NCI-H526 (cell line): ENCODE measurements at places on chromosomes 5 and 9.

GRCh38 chr9:91571036-91571435 lies 147.4 kb upstream of the NFIL3 start:
- no peak for DNase-seq

DNA sequence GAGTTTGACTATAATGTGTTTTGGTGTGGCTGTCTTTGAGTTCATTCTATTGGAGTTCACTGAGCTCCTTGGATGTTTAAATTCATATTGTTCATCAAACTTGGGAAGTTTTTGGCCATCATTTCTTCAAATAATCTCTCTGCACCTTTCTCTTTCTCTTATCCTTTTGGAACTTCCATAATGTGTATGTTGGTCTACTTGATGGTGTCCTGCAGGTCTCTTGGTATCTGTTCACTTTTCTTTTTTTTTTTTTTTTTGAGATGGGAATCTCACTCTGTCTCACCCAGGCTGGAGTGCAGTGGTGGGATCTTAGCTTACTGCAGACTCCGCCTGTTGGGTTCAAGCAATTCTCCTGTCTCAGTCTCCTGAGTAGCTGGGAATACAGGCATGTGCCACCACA lies 27.7 kb downstream of the PKD2L2 start:
- no peak for DNase-seq

DNA sequence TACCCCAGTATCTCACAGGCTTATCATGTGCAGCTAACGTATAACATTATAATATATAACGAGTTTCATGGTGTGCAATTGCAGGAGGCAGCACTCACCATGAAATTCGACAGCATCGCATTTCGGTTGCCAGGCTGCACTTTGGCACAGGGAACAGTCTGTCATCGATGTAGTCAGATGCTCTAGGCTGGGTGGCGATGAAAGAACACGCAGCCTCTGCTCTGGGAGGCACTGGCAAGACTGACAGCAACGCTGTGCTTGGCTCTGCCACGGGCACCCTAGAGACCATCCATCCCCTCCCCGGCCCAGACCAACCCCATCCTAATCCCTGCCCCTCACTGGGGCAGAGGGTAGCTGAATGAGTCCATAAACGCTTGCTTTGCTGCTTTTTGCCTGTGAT lies 290.8 kb downstream of the MED10 start:
- DNase-seq: no peak

GRCh38 chr9:72305102-72305546 lies 59.9 kb downstream of the ZFAND5 start:
- no peak for DNase-seq

DNA sequence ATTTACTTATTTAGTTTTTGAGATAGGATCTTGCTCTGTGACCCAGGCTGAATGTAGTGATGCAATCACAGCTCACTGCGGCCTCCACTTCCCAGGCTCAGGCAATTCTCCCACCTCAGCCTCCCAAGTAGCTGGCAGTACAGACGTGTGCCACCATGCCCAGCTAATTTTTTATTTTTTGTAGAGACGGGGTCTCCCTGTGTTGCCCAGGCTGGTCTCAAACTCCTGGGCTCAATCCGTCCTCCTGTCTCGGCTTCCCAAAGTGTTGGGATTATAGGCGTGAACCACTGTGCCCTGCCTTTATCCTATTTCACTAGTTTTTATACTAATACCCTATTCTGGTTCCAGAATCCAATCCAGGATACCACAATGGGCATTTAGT lies 6.8 kb downstream of the RPS14 start:
- DNase-seq: no peak

- DNase-seq: peak; percentile 88
These were observed 207.0 kb downstream of the MEF2C start for GRCh38 chr5:88675708-88676636.

DNA sequence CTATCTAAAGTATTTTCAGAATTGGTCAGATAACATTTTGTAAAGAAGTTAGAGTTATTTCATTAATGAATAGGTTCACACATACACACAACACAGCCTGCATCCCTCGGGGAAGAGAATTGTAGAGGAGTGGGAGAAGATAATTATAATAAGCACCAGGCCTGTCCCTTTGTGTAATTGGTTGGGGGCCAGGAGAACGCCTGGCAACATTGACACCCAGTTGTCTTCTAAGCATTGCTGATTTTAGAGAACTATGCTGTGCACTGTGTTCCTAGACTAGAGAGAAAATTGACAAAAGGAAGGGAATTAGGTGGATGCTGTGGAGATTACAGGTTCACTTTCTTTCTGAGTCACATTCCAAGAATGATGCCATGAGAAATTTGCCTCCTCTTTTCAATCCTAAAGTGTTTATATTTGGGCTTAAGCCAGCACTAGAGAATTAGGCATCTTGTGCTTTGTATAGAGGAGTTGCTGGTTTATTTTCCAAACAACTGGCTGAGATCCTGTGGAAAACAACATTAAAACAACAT lies 247.6 kb downstream of the COX7C start:
- no peak for DNase-seq

DNA sequence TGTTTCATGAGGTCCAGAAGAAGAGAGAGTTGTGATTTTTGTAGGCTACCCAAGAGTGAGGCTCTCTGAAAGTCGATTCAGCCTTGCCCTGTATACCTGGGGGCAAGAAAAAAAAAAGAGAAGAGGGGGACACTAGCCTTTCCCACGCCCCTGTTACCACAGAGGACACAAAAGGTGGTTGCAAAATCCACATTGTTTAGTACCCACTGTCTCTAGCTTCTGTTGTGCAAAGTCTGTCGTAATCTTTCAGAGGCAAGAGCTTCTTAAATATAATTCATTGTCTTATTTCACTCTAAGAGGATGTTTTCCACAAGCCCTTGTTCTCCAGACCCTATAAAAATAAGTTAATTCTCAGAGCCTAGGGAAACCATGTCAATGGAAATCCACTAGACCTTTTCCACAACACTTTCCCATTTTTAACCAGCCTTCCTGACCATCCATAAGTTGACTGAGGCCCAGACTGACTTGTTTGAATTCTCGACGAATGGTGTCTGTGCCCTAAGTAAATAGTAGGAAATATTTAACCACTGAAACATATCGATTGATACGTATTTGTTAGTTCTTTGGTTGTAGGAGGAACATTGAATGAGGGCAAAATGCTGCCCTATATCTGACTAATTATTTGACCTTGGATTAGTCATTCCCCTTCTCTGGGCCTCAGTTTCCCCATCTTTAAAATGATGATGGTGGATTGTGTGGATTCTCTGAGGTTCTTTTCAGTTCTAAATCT lies 182.7 kb downstream of the PAPPA start:
- DNase-seq: no peak

GRCh38 chr5:111320953-111321352 lies 96.8 kb downstream of the CAMK4 start:
- no peak for DNase-seq
